BE2C (cell line): ENCODE measurements at places on chromosomes 7 and 10.

DNA sequence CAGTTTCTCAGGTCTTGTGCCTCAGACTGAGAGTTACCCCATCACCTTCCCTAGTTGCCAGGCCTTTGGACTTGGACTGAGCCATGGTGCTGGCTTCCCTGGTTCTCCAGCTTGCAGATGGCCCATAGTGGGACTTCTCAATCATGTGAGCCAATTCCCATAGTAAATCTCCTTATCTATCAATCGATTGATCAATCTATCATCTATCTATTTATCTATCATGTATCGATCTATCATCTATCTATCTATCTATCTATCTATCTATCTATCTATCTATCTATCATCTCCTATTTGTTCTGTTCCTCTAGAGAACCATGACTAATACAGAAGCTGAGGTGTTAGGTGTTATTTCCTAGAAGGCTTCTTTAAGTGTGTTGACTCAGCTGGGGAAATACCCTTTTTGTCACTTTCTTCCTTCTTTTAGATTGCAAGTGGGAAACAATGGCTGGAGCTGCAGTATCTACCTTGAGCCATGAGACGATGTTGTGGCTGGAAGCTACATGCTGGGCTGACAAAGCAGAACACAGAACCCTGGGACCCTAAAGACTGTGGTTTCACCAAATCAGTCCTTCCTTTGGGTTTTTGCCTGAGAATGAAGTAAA is 234.7 kb upstream of the GLI3 start:
- DNase-seq: no peak

DNA sequence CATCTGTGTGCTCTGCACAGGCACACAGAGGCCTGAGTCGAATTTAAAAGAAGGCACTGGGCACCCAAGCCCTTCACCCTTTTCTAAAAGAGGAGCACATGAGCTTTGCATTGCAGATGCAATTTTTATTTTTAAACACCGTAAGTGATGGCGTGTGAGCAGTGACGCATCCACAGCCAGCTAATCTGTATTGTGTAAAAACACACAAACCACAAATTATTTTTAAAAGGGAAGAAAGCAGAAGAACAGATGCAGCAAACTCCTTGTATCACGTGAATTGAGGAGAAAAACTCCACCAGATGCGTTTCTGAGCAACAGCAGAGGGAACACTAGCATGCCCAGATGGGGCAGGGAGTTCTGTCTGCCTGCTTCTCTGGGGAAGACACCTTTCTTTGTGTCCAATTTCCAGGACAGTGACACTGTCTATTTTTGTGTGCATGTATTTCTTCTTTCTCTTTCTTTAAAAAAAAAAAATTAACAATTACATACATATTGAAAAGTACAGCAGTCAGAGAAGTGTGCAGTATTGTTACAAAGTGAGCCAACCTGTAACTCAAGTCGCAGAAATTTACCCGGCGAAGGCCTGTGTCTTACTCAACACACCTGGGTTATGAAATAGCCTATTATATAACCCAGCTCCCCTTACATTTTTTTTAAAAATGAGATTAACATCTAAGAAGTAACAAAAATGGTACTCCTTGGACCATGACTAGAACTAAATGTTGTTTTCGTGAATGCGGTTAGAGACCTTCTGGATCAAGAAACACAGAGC is 39.2 kb downstream of the EEPD1 start:
- no peak for DNase-seq

GRCh38 chr7:158190756-158191155 is 396.9 kb downstream of the PTPRN2 start:
- no peak for DNase-seq

- no peak for DNase-seq
Measured at GRCh38 chr7:149196151-149196704, 882 bp downstream of the ZNF282 start.

- DNase-seq: peak; percentile 52
Measured at GRCh38 chr7:28410628-28411531, 1.4 kb upstream of the CREB5 start.

GRCh38 chr7:11576310-11576709 is 255.7 kb downstream of the THSD7A start:
- DNase-seq: no peak

DNA sequence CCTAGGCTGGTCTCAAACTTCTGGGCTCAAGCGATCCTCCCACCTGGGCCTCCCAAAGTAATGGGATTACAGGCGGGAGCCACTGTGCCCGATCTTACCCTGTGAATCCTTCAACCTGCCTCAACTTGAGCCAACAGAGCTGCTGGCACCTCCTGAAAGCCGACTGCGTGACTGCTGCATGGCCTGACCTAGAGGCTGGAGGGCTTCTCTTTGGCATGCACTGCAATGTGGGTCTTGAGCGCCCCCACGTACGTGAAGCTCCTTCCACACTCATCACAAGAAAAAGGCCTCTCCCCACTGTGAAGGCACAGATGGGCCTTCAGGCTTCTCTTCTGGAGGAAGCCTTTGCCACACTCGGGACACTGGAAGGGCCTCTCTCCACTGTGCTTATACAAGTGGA is 12.9 kb upstream of the ZNF786 start:
- no peak for DNase-seq

DNA sequence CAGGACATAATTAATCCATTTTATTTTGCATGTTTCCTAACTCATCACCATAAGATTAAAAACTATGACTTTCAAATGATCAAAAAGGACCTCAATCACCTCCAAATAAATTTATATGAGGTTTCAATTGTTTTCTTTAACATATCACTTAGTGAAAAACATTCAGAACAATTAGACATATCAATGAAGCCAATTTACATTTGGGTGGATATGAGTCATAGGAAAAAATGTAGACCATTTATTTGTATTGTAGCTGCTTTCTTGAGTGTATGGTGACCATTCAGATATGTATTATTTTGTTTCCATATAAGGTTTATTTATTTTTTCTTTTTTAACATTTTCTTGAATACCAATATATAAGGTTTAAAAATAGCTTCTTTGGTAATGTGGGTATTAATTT is 13.3 kb upstream of the EXOC6 start:
- DNase-seq: no peak

GRCh38 chr7:44259547-44260457 is 59.0 kb downstream of the YKT6 start:
- no peak for DNase-seq

DNA sequence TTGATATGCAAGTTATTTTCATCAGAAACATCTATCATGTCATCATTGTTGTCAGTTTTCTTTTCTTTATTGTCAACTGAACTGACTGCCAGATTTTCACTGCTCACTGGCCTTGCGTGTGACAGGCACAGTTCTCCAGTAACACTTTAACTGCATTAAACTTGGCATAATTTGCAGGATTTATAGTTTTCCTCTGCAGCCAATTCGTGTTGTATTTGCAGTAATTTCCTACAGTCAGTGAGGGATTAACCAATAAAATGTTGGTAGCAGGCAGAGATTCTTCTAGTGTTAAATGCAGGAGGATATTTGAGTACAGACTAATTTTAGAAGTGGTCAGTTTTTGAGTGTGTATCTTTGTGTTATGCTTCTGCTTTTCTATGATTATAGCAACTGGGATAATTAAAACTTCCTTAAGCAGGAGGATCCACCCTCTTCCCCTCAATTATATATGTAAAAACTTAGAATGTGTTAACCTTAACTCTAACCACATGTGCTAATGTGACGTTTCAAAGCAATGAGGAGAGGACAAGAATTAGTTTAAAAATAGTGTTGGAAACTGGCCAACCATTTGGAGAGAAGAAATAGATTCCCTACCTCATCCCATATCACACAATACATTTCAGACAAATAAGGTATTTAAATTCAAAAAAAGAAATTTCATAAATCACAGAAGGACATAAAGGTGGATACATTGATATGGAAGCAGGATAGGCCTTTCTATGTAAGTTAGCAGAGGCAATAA is 365.5 kb upstream of the BMPER start:
- no peak for DNase-seq

GRCh38 chr7:32943252-32944030 is 13.8 kb upstream of the FKBP9 start:
- DNase-seq: no peak

- DNase-seq: no peak
Measured at GRCh38 chr10:36018996-36019395, 376.9 kb upstream of the FZD8 start.

DNA sequence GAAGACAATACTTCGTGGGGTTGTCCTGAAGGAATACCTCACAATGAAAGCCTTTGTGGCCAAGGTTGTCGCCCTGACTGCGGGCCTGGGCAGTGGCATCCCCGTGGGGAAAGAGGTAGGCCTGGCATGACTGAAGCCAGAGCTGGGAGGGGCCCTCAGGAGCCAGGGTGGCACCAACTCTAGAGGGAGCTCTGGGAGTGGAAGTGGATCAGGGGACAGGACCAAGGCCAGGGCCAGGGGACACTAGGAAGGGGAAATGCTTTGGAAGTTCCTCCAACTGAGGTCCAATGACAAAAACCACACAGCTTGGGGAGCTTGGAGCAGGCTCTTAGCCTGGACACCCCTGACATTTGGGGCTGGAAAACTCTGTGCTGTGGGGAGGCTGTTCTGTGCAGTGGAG is 5.8 kb downstream of the CLCN1 start:
- no peak for DNase-seq

- no peak for DNase-seq
Measured at GRCh38 chr7:131004371-131004770, 270.4 kb upstream of the KLF14 start.

GRCh38 chr7:106841896-106842390 is 23.1 kb upstream of the PIK3CG start:
- peak; percentile 73 for DNase-seq

DNA sequence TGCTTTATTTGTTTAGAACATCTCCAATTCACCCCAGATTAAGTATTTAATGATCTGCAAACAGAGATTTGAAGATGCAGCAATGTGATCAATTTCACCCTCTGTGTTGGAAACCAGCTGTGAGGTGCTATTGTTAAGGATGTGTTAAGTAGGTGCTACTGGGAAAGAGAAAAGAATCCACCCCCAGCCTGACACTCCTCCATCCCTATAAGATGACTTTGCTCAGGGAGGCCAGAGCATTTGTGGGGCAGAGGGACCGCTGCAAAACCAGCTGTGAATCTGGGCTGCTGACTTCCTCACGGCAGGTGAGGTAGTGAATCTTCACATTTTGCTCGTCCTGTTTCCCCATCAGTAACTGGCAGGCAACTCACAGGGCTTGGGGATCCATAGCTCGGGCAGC is 297.5 kb downstream of the GFRA1 start:
- DNase-seq: no peak

DNA sequence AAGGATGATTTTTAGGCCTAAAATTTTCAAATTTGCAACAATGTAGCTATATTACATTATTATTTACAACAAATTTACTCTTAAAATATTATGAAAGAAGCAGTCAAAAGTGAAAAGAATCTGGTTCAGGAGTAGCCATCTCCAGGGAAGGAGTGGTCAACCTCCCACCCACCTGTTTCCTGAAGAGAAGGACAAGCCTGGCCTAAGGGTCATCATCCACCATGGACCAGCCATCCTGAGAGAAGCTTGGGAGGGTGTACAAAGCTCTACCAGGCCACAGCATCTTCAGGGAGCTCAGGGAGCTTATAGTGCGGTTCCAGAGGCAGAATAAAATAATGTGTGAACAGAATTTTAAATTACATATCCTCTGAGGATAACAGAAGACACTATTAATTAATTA is 38.1 kb downstream of the COL1A2 start:
- no peak for DNase-seq

DNA sequence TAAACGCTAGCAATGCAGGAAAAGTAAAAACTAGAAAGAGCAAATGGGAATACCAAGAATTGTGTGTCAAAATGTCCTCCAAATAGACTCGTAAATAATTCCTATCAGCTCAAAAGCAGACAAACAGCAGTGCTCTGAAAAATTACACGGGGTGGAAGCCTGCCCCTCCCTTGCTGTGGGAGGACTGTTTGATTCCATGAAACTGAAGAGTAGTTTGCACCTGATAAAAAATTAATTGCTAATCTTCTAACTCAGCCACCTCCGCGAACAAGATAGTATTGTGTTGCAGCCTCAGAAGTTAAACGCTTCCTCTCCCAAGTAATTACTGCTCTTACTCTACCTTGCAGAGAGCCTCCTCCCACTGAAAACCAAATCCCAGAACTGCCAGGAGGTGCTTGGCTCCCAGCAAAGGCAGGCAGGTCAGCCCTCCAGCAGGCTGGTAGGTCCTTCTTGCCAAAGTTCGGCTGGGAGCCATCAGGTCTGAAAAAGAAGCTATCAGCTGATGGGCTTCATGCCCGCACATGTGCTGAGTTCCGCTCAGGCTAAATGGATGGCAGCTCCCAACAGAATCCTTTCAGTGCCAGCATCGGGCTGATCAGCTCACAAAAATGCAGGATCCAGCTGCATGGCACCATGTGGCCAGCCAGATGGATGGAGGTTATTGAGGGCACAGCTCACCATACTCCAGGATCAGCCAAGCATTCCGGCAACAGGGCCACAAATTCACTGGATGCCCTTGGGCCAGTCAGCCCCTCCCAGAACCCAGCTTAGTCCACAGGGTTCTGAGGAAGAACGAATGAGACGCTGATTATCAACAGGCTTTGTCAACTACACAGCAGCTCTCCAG is 37.1 kb downstream of the MAD1L1 start:
- no peak for DNase-seq

- no peak for DNase-seq
Measured at GRCh38 chr10:86400705-86401587, 34.4 kb upstream of the GRID1 start.

DNA sequence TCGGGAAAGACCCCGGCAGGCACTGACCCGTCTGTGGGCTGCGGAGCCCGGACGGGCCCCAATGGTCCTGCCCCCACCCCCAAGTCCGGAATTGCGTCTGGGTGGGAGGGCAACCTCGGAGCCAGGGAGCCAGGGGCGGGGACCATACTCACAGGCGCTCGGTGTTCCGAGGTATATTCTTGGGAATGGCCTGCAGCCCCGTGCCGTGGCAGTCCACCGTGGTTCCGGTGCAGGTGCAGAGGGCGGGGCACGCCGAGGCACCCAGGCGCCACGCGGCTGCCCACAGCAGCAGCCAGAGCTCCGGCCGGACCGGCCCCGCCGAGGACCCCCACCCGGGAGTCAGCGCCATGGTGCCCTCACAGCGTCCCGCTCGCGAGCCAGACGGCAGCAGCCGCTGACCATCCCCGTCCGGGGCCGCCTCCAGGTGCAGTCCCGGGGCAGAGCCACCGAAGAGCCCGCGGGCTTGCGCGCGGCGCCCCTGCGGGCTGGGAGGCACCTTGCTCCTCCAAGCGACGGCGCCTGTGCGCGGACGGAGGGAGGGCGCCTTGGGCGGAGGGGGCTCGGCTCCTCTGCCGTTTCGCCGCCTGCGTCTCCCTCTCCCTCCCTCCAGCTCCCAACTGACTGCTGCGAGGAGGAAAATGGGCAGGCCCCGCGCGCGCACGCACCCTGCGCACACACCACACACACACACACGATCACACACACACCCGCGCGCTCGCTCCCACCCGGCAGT is at the start of gene SLIT1:
SLIT1 (minus strand) TSS at position 634 of the 733 bp plus-strand sequence; CDS start at position 349, 285 bp downstream.
- peak; percentile 46 for DNase-seq

DNA sequence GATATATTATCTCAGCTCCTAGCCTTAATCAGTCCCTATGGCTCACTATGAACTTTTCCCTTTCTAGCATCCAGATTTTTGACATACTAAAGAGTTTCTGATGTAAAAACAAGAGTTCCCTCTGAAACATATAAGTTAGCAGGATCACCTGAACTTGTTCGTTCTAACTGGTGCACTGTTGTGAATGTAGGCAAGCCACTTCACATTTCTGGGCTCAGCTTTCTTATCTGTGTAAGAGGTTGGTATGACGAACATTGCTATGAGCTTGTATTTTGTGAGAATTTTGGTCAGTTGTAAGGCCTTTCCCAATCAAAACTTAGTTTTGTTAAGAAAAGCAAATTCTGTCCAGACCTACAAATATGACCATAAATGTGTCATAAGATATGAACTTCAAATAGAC is 46.1 kb downstream of the MAGI2 start:
- DNase-seq: no peak

- peak; percentile 57 for DNase-seq
Measured at GRCh38 chr7:99997545-99998137, 17.8 kb upstream of the ZKSCAN1 start.
